Lung (tissue), 17 donors: ENCODE measurements at places on chromosomes 11 and 22.
A peak's percentile ranks its signal among the peaks of the same experiment; 100 is the strongest.

GRCh38 chr22:25797498-25798290, 55.7 kb downstream of the MYO18B start:
- no peak for DNase-seq

- DNase-seq = peak; percentile 9
Observed at GRCh38 chr22:44260216-44261035, 52.3 kb downstream of the SHISAL1 start.

- no peak for DNase-seq
Observed at GRCh38 chr22:45142376-45142775, 21.3 kb upstream of the NUP50 start.

DNA sequence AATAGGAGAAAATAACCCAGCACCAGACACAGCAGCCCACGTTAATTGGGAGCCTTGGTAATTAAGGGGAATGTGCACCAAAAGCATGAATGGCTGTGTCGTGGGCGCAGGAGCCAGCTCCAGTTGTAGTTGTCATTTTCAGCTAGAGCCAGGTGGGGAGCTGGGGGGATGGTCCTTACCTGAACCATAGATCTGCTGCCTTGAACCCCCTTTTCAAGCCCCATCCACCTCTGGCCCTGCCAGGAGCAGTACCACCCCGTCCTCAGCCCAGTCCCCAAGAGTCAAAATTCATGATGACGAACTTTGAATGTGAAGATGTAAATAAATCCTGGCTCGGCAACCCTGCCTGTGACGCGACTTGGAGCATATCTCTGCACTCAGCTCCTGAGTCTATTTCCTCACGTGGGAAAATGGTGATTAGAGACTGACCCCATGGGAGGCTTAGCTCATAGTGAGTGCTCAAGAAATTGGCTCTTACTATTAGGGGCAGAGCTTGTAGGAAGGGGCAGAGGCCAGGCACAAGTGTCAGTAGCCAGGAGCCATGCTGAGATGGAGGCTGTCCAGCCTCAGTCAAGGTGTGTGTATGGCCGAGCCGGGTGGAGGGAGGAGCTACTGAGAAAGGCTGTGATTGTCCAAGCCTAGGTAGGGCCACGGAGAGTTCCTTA, 794 bp upstream of the FXYD6 start:
- DNase-seq = no peak

DNA sequence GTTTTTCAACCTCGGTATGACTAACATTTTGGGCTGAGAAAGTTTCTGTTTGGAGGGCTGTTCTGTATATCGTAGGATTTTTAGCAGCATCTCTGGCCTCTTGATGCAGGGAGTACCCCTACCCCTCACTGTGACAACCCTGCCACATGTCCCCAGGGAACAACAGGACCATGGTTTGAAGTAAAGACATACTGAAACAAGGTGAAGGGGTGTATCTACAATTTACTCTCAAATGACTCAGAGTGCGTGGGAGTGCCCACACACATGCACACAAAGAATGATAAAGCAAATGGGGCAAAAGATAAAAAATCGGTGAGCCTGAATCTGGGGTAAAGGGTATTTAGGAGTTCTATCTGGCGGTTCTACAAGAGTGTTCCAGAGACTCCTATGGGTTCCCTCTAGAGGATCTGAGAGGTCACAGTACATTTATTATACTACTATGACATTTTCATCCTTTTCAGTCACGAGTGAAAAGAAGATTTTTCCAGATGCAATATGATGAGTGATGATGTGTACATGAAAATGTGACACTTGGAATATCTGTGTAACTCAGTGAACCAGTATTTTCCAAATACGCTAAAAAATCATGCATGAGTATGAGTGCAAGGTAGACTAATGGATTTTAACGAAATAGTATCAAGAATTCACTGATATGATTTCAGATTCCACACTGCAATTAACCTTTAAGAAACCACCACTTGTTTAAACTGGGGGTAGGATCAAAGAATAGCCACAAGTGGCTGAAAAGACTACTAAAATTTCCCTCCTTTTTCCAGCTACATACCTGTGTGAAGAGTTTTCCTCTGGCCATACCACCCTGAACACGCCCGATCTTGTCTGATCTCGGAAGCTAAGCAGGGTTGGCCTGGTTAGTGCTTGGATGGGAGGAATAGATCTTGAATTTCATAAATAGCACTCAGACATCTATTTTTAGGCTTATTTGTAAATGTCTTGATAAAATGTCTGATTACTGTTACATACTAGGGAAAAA, 56.3 kb upstream of the YPEL1 start:
- no peak for DNase-seq

DNA sequence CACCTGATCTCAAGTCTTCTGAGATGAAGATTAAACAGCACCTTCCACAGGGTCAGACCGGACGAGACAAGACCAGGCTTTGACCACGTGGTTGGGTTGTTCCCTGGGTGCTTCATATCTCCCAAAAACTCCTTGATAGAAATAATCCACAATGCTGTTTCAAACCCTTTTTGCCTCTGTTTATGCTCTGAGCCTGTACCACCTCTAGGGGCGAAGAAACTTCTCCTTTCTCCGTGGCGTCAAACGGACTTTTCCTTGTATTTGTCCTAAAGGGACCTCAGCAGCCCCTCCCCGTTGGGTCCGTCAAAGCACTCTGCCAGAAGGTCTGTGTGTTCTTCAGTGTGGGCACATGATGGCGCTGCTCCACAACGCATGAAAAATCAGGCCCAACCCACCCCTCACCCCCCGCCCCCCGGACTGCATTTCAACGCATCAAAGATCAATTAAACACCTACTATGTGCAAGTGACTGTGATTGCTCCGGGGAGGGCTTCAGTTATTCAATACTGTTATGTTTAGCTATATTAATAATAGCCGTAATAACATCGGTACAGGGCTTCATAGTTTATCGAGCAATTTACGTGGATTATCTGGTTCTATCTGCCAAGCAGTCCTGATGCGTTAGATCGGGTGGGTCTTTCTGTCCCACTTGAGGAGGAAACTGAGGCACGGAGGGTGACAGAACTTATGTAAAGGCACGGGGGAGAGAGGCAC, 17.3 kb upstream of the EIF3D start:
- peak; percentile 49 for DNase-seq

GRCh38 chr11:113994077-113994954, 19.4 kb downstream of the HTR3A start:
- no peak for DNase-seq

- no peak for DNase-seq
Observed at GRCh38 chr11:82869657-82870056, 30.6 kb downstream of the PRCP start.

- DNase-seq = no peak
Observed at GRCh38 chr11:85751724-85752123, 59.2 kb downstream of the SYTL2 start.

- DNase-seq = no peak
Observed at GRCh38 chr11:91876746-91877145, 347.9 kb upstream of the FAT3 start.

DNA sequence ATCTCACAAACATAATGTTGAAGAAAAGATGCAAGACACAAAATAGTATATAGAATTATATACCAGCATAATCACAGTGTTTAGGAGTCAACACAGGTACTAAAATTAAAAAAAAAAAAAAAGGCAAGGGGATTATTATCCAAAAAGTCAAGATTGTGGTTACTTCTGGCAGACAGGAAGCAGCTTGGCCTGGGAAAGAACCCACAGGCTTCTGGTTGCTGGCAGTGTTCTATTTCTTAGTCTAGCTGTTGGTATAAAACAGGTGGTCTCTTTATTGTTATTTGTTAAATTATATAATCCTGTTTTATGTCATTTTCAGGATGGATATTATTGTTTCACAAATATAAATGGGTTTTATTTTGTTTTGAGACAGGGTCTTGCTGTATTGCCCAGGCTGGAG, 54.0 kb downstream of the C11orf58 start:
- no peak for DNase-seq

- DNase-seq = no peak
Observed at GRCh38 chr11:66845143-66845875, 2.1 kb downstream of the RCE1 start.

- DNase-seq = no peak
Observed at GRCh38 chr11:65126624-65127274, 4.6 kb downstream of the MRPL49 start.

DNA sequence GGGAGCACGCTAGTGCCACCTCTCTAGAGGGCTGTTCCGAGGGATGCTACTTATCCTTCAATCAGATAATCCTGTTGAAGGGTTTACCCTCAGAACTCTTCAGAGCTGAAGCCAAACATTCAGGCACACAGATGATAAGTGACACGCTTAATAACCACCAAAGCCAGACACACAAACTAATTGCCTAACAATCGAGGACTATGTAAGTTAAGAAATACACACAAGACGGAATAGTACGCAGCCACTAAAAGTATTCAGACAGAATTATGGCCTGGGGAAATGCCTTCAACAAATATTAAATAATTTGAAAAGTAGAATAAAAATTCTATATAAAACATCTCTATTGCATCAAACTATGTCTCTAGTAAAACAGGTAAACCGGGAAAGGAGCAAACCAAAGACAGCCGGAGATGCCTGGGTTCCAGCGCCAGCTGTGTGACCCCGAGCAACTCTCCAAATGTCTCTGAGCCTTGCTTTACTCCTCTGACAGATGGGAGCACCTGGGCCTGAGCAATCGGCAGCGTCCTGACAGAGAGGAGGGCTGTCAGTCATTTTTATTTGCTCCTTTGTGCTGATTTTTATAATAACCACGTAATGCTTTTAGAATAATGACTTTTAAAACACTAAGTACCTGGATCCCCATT, 11.3 kb downstream of the LRFN4 start:
- no peak for DNase-seq

DNA sequence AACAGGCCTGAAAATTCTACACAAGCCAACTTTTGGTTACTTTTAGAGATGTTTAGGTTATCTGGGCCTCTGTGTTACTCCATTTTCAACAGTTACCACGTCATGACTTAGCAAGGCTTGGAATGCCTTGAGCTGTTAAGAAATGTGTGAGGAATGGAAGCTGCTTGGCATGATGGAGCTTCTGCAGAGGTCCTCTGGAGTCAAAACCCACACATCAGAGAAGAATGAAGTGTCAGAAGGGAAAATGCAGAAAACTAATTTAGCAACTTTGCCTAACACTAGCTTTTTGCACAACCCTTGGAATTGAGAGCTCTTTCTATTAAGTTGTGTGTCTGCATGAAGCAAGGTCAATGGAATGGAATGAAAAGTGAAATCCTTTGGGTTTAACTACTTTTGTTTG, 27.4 kb downstream of the FAT3 start:
- DNase-seq = no peak

DNA sequence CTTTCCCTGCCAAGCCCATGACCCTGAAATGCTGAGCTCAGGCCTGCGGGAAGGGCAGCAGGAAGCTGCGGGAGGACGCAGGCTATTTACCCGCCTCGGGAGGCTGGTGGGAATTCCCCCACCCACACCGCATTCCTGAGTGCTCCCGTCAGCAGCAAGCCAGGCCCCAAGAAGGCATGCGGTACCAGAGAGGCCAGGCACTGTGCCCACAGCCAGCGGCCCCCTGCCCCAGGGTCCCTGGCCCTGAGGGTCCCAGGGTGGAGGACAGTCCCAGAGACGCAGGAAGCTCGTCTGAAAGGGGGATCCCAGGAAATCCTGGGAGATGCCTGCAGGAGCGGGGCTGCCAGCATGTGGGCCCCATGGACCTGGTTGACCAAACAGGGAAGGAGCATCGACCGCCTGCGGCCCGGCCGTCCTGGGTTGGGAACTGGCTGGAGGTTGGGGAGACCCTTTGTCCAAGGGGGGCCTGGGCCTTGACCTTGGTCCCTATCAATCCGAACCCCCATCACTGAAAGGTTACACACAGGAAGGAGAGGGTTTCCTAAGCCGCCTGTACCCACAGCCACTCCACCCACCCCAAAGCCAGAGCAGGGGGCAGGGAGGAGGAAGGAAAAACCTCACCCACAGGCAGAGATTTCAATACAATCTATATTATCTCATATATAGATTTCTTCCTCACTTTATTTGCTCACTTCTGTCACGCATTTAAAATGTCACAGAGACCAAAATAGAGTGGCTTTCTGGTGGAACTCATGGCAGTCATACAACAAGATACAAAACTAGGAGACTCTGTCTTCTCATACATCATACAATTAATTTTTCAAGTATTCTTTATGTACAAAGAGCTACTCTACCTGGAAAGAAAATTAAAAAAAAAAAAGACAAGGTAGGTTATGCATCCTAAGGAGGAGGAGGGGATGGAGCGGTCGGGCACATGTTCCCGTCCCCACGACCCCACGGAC, 17.1 kb downstream of the MAFF start:
- DNase-seq = peak; percentile 83

DNA sequence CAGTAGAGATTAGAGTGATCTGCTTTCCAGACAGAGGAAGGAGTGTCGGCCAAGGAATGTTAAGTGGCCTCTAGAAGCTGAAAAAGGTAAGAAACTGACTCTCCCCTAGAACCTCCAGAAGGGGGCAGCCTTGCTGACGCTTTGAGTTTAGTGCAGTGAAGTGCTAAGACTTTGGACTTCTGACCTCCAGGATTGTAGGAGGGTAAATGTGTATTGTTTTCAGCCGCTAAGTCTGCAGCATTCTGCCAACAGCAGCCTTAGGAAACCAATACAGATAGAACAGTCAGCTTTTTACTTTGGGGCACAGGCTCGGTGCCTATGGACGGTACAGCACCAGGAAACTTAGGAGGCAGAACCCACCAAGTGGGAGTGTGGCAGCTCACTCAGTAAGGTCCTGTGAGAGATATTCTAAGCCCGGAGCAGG, 3.6 kb upstream of the TBC1D22A start:
- DNase-seq = peak; percentile 79

GRCh38 chr11:18785411-18785810, 6.2 kb downstream of the PTPN5 start:
- DNase-seq = no peak

DNA sequence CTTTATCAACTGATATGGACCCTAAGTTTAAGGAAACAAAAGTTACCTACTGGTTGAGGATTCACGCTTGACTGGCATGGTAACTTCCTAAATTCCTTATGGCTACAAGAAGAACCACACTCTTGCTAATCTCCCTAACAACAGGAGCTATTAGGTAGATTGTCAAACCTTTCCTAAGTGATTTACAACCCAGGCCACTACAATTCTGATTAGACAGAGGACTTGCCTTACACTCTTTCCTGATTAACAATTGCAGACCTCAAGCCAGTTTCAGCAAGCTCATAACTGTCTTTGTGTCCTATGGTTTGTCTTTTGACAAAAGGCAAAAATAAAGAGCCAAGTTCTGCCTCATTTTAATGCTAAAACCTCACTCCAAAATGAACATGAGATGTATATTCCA, 16.3 kb downstream of the OR52K2 start:
- no peak for DNase-seq

DNA sequence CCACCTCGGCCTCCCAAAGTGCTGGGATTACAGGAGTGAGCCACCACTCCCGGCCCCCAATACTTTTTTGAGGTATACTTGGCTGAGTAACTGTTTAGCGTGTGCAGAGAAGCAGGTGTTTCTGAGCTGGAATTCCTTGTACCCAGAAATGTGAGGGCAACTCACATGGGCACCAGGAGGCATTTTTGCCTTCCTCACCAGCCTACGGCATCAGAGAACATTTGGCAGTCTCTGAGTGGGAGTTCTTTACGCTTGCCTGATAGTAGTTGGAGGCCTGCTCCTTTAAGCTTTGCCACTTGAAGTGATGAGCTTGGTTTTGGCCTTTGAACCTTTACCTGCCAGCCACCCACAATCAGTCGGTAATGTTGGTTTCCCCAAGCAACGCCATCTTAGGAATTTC, 9.2 kb downstream of the PARVB start:
- DNase-seq = no peak

GRCh38 chr11:114192841-114193389, 103.3 kb upstream of the NNMT start:
- no peak for DNase-seq
